ENCODE measurements at places on chromosomes 13 and 19.

DNA sequence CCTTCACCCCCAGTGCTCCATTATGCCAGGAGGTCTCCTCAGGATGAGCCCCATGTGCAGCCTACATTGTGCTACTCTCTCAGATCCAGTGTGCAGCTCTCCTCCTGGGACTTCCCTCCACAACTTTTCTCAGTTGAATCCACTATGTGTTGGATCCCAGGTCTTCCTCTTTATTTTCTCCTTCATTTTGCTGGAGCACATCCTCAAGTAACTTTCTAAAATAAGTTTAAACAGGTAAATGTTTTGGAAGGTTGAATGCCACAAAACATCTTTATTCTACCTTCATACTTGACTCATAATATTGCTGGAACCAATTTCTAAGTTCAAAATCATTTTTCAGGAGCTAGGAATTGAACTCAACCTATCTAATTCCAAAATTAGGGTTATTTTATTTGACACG lies 52.1 kb downstream of the C13orf46 start:
- DNase-seq = no peak

DNA sequence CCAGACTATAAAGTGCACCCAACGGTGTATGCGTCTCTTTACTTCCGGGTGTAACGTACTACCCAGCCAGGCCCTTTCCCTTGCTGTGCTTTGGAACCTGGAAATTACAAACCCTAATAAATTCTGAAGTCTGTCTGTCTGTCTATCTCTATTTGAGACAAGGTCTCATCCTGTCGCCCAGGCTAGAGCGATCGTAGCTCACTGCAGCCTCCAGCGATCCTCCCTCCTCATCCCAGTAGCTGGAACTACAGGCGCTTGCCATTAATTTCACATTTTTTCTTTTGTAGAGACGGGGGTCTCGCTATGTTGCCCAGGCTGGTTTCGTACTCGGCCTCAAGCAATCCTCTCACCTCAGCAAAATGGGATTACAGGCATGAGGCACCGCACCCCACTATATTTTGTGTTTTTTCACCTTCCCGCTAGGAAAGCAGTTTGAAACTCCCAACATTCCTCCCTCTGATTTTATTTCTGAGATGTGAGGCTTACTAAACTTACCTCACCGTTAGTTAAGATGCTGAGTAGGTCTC lies 469 bp upstream of the RNF6 start:
- no peak for DNase-seq

DNA sequence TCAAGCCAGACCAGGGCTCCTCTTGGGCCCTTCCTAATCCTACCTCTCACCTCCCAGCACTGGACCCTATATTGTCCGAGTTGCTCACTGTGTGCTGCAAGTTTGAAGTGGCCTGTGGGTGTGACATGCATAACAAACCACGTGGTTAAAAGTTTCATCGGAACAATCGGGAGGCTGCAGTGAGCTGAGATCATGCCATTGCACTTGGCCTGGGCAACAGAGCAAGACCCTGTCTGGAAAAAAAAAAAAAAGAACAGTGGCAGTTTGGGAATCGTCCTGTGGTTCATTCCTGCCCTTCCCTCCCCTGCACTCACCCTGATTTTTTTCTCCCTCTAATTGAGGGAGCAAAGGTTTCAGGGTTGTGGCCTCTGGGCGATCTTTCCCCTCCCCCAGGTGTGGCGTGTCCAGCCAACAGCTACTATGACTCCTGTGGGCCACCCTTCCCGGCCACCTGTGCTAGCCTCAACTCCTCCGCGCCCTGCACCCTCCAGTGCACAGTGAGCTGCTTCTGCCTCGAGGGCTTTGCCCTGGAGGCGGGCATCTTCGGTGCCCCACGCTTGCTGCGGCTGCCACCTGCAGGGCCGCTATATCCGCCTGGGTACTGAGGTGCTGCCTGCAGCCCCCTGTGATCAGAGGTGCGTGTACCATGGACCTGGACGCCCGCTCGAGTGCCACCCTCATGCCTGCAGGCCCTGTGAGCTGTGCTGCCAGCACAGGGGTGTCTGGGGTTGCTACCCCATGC lies 16.3 kb upstream of the FXYD3 start:
- no peak for DNase-seq

DNA sequence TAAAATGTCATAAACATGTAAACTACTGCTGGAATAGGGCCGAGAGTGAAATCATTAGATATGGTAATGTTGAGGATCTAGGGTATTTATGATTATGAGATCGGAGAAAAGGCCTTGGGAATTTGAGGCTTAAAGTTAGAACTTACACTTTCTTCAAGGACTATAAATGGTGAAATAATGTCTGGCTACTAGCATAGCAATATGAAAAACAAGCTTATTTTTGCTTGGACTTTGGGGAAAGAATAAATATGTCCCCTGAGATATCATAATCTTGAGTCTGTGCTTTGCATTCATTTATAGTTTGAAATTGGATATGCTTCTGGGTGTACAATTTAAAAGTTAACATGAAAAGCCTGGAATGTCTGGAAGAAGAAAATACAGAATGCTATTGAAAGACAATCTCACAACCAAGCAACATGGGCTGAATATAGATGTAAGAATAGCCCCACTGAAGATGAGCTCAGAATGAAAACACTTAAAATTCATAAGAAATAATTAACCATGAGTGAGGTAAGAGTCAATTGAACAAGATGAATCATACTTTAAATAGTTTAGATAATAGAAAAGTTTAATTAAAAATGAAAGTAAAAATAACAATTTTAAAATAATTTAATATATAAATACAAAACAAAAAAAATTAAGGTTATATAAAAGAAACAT lies 1555.4 kb upstream of the MIR17HG start:
- DNase-seq = no peak

GRCh38 chr13:52348071-52348470 lies 57.9 kb downstream of the THSD1 start:
- DNase-seq = no peak

- DNase-seq = no peak
Measured at GRCh38 chr19:50779504-50780457, 9.5 kb downstream of the GPR32 start.

DNA sequence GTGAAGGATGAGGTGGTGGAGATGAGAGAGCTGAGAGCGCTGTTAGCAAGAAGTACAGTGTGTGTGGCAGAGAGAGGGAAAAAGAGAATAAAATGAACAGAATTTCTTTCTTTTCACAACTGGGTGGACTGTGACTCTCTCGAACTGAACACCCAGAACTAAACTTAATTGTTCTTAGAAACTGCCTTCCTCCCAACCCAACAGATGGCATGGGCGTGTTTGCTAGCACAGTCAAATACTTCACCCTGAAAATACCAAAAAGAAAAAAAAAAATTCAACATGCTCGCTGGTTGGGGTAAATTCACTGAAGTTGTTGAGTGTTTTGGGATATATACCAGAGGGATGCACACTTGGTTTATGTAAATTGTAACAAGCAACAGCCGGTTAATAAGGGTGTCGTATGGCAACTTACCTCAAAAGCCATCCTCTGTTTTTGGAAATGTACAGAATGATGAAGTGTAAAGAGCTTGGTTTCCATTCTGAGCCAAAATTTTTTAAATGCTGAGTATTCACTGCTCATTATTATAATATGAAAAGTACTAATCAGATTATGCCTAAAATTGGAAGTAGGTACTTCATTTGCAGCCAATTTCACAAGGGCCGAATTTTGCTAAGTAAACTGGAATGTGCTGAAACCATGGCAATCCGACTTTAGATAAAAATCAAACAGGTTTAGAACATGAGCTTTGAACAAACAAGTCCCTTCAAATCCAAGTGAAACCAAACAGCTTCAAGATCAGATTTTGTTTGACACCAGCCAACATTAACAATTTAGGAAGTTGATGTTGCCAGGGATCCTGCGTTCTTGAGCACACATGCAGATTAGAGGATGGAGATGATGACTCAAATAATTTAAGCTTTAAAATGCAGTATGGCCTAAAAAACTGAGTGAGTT lies 115.8 kb downstream of the ZIC5 start:
- no peak for DNase-seq

DNA sequence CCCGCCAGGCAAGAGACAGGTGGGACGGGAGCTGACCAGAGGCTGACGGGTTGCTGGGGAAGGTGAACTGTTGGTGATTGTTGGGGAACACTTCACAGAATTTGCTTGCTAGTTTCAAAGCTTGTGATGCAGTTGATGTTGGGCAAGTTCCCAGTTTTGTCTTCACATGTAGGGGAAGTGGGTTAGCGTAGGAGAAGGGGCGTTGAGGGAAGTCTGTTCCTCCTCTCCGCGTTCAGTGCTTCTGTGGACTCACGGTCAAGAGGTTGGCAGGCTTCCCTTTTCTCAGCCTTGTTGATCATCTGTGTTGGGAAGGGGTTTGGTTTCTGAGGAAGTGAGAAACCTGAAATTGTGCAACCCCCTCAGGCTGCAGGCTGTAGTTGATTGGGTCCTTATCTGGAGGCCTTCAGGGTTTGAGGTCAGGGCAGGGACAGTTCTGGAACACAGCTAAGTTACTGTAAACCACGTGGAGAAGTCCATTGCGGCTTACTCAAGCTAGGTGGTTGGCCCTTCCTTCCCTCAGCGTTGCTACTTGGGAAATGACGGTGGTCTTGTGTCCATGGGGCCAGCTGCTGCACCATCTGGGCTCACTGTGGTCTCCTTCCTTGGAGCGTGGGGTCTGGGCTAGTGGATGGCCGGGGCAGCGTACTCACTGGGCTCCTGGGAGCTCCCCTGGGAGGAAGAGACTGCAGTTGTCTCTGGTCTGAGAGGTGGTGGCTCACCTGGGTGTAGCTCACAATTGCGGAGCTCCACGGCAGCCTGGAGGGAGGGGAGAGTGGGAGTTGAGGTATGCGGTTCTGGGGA lies 7.5 kb downstream of the RPS9 start:
- no peak for DNase-seq

- peak; percentile 12 for DNase-seq
Measured at GRCh38 chr13:29594303-29594709, 1.2 kb downstream of the SLC7A1 start.

- DNase-seq = no peak
Measured at GRCh38 chr19:48186541-48186991, 16.1 kb downstream of the ZSWIM9 start.

DNA sequence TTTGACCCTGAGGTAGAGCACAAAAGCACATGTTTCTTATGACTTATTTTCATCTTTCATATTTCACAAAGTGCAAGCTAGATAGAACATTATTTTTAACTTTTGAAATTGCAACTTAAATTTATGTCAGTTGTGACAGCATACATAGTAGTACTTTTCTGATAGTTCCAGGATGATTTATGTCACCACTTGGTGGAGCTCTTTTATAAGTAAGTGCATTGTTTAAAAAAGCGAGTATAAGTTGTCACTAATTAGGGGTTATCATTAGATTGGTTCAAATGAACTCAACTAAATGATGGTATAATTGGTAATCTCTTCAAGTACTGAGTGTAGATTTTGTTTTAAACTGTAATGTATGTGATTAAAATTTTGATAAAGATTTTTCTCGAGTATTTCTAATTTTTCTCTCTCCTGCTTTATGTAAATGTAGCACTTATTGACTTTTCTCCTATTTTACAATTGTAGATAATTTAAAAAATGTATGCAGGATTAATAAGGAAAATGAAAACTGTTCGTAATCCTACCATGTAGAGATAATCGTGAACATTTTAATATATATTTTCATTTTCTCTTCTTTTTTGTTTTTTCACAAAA lies 31.1 kb downstream of the RB1 start:
- no peak for DNase-seq

DNA sequence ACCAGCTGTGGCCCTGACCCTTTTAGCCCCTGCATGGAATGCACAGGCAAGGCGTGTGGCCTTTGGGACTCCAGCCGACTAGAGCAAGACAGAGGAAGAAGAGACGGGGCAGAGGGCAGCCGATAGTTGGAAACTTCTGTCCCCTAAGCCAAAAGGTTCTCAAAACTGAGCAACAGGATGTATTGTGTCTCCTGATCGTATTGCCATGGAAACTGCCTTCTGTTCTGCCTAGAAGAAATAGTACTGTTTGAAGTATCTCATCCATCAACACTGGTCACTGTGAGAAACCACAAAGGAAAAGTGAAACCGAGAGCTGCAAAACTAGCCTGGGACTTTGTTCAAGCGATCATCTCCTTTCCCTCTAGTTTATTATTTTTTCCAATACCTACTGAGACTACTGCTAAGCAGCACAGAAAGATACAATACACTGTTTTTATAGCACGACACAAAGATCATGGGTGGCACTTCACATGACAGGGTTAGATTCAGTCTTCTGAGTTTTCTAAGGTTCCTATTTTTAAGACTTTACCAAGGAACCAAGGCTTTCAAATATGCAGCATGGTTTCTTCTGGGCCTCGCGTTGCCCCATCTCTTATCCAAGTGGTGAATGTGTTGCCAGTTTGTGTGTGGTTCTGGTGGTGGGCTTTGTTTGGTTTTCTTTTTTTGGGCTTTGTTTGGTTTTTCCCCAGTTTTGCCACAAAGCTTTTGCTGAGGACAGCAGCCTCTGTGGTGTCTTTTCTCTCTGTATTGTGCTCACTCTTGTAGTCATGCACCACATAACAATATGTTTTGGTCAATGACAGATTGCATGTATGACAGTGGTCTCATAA lies 49.3 kb upstream of the GPR183 start:
- DNase-seq = no peak

Measured in stimulated activated CD8-positive, alpha-beta memory T cell treated with anti-CD3 and anti-CD28 coated beads, Interleukin-4, amount 100 ng/mL, for 24 hours (primary cell).